Large intestine (tissue), 12 donors: ENCODE measurements at places on chromosomes 2 and 18.

GRCh38 chr2:60560734-60561644 lies 7.5 kb upstream of the BCL11A start:
- DNase-seq = peak; percentile 30

DNA sequence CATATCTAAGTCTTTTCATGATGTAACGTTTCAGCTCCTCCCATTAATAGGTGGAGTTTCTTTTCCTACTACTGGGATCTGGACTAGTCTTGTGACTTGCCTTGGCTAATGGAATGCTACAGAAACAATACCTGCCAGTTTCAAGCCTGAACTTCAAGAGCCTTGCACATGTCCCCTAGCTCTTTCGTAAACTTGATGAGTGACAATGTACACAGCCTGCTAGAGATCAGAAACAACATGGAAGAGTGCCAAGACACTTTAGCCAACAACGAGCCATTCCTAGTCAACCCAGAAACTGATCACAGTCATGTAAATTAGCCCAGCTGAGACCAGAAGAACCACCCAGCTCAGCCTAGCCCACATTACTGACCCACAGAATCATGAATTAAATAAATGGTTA lies 24.8 kb upstream of the STK39 start:
- DNase-seq = no peak

DNA sequence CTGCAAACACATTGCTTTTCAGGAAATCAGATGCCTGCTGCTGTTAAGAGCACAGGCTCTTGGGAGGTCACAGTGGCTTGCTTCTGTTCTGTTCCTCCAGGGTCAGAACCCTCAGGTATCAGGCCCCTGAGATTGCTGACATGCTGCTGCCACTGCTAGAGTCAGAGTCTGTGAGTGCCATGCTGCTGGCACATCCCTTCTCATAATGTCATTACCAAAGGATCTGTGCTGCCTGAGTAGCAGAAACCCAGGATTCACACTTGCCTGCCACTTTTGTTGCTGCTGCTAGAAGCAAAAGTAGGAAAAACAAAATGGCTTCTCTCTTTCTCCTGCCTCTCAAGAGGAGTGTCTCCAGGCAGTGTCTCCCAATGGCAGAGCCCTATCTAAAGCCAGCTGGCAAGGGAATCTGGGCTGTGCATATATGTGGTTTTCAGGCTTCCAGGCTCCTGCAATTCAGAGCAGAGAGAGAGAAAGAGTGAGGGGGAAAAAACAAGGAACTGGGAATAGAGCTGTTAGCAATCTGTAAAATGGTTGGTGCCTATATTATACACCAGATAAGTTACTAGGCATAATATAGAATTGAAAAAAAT lies 180.3 kb downstream of the MYCN start:
- no peak for DNase-seq

DNA sequence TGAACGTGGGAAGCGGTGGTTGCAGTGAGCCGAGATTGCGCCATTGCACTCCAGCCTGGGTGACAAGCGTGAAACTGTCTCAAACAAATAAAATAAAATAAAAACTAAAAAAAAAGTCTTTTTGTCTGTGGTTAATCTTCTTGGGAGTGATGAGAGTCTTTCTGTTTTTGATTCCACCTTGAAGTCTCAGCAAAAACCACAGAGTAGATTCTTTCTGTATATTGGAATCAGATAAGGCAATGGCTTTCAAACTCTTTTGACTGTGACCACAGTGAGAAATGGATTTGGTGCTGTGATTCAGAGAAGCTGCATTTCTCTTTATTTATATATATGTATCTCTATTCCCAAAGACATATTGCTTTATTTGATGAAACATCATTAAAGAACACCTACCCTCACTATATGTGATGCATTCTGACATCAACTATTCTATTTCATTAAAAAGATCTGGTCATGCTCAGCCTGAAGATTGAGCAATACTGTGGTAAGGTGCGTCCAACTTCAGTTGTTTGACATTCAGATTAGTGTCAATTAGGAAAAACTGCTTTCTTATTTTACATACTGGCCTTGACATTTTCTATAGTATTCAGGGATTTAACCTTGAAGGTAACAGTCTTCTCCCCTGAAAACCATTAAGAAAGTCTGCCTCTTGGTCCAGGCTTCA lies 15.6 kb downstream of the HRH4 start:
- DNase-seq = no peak

DNA sequence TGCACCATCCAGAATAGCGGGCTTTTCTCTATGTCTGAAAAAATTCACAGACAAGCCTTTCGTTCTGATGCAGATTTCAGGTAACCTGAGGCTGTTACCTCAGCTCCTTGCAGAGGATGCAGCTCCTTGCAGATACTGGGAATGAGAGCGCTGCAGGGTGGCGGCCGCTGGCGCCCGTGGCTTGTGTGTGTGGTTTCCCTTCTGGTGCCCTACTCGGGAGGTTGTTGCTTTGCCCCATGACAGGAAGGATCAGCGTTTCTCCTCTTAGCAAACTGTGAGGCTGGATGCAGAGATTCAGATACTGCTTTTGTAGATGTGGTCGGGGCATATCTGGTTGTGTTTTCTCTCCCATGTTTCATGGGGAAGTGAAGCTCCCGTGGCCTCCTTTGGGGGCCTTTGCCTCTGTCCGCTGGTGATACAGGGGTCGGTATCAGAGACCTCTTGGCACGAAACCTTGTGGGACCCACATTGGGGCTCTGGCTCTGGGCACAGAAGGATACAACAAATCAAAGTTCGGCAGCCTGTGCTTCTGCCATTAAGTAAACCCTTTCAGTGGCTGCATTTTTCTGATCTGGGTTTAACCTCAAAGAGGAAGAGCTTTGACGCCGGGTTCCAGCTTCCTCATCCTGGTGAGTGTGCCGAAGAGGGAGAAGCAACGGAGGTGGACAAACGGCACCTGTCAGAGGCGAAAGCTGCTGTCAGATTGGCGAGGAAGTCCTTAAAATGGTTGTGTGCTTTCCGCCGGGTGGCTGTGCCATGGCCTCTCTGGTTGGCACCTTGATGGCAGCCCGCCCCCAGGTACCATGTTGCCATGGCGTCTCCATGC lies 127.8 kb downstream of the MBP start:
- DNase-seq = no peak

GRCh38 chr2:69097891-69098655 lies 85.1 kb downstream of the ANTXR1 start:
- no peak for DNase-seq

GRCh38 chr2:100214265-100214971 lies 72.0 kb upstream of the AFF3 start:
- DNase-seq = peak; percentile 85

DNA sequence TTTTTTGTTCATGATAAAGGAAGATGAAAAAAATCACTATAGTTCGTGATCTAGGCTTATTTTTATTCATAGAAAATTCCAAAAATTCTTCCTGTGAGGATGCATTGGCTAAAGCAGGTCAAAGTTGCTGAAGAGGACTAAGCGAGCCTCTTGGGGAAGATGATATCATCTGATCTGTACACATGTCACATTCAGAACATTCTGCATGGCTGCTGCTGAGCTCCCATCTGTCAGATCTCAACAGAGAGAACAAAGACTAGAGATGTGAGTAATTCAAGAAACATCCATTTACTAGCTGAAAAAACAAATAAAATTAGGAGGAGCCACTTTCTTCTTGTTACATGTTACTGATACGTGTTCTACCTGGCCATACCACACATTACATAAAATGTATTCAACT lies 518.6 kb upstream of the FSIP2 start:
- no peak for DNase-seq

DNA sequence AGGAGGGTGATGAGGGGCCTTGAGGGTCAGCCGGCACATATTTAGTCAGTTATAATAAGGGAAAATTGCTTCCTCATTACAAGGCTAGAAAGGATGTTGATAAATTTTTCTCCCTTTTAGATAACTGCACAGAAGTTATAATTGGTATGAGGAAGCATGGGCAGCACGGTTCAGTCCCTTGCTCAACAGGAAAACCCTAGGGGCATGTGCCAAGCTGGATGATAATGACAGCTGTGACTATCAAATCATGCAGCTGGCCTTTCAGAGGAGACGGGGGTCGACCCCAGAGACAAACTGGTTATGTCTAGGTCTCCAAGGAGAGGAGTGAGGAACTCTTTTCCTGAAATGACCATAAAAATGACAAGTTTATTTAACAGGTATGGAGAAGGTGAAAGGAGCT lies 448.1 kb upstream of the VRK2 start:
- DNase-seq = no peak

- DNase-seq = peak; percentile 62
Observed at GRCh38 chr2:40240070-40240469, 211.8 kb downstream of the SLC8A1 start.

GRCh38 chr2:118813111-118813510 lies 34.3 kb downstream of the EN1 start:
- DNase-seq = no peak

DNA sequence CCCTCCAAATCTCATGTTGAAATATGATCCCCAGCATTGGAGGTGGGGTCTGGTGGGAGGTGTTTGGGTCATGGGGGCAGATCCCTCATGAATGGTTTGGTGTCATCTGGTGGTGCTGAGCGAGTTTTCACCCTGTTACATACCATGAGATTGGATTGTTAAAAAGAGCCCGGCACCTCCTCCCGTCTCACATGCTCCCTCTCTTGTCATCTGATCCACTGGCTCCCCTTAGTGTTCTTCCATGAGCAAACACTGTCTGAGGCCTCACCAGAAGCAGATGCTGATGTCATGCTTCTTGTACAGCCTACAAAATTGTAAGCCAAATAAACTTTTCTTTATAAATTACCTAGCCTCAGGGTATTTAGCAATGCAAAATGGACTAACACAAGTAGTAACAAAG lies 405.0 kb upstream of the SLC39A10 start:
- no peak for DNase-seq
